Left colon (tissue), 2 donors: ENCODE measurements at places on chromosomes 6 and 20. TPM values are rescaled to one million over a fixed set of nuclear protein-coding genes. Genes with fewer than 3 reads are reported as not detected.

- no peak for DNase-seq
Measured at GRCh38 chr6:30926644-30927043, 5.3 kb downstream of the SFTA2 start.

The FHL5 gene
- total RNA-seq = 3.4 TPM

- no peak for DNase-seq
Measured at GRCh38 chr20:20737158-20737557, 24.7 kb upstream of the RALGAPA2 start.

DNA sequence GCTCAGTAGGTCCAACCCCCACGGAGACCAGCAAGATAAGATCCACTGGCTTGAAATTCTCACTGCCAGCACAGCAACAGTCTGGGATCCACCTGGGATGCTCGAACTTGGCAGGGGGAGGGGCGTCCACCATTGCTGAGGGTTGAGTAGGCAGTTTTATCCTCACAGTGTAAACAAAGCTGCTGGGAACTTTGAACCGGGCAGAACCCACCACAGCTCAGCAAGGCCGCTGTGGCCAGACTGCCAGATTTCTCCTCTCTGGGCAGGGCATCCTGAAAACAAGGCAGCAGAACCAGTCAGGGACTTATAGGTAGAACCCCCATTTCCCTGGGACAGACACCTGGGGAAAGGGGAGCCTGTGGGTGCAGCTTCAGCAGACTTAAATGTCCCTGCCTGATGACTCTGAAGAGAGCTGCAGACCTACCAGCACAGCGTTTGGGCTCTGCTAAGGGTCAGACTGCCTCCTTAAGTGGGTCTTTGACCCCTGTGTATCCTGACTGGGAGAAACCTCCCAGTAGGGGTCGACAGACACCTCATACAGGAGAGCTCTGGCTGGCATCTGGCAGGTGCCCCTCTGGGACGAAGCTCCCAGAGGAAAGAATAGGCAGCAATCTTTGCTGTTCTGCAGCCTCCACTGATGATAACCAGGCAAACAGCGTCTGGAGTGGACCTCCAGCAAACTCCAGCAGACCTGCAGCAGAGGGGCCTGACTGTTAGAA is 782.4 kb upstream of the EYS start:
- DNase-seq = no peak

The PPP1R14C gene
- total RNA-seq = 28.9 TPM

DNA sequence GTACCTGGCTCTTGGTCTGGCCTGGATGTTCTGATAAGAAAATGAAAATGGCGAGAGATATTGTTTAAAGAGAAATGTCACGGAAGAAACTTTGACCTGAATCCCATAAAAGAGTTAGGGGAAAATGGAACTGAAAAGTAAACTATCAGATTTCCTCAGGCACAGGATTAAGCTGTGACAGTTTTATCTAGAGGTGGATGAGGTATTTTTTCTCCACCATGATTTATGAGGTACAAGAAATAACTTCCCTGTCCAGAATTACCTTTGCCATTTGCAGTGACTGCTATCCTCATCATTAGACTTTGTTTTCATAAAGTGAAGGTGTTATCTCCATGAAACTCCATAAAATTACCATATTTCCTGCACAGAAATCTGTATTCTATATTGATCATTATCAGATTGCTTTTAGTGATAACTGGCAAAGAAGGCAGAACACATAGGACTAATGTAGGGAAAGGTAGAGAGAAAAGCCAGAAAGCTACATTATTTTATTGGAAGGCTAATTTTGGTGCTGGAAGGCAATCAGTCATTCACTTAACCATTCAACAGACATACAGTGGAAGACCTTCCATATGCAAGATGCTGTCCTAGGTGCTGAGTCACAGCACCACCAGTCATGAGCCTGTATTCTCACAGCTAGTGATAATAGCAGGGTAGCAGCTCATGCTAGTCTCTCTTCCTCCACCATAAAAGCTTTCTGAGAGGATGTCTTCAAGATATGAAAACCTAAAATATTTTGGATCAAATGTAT is 427.3 kb upstream of the CITED2 start:
- DNase-seq = no peak

- no peak for DNase-seq
Measured at GRCh38 chr6:50187351-50187921, 137.7 kb upstream of the DEFB112 start.

DNA sequence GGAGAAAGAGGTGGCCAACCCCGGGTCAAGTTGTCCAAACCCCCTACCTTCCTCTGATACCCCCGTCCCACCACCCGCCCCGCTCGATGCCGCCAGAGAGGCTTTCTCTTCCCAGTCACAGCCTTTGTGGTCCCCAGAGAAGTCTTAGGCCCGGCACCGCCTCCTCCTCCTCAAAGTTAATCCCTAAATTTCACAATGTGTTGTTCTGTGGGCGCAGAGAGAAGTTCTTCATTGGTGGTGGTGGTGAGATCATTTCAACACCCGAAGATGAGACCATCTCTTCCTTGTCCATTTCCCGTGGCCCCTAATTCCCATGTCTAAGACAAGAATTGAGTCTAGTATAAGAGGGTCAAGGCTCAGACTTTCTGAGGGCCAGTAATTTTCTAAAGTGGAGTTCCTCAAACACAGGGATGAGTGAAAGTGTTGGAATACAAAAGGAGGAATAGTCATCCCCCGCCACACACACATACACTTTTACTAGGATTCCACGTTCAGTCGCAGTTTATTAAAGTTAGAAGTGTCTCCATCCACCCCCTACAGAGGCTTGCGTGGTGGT is 10.4 kb downstream of the TRIM31 start:
- no peak for DNase-seq

DNA sequence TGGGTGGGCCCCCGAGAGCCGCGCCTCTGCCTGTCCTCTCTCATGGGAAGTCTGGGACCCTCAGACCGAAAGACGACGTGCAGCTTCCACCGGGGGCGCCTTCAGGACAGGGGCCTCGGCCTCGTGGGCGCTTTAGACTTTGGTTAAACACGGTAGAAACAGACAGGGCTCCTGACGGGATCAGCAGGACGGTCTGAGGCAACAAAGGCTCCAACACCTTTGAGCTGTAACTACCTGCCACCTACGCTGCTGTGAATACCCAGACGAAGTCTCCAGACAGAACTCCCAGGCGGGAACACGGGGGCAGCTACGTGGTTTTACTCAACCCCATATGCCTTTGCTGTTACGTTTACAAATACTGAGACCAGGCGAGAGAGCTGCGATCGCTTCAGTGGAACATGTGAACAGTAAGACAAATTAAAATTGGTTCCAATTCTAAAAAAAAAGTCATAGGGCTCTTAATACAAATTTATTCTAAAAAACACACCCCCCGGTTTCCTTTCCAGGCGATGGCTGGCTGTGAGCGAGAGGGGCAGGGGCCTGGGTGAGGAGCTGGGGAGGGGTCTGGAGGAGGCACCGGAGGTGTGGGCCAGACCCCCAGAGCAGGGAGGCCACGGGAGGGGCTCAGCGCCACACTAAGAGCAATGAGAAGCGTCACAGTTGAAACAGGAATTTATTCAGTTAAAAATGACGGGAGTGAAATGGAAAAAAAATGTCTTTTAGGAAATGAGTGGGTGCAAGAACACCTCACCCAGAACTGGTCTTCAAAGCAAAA is 453.2 kb downstream of the QKI start:
- no peak for DNase-seq

- no peak for DNase-seq
Measured at GRCh38 chr6:130065609-130066156, 47.3 kb downstream of the L3MBTL3 start.

GRCh38 chr20:48822879-48823385 is 4.9 kb downstream of the PREX1 start:
- no peak for DNase-seq

The STXBP5 gene
- 58.0 TPM for total RNA-seq

DNA sequence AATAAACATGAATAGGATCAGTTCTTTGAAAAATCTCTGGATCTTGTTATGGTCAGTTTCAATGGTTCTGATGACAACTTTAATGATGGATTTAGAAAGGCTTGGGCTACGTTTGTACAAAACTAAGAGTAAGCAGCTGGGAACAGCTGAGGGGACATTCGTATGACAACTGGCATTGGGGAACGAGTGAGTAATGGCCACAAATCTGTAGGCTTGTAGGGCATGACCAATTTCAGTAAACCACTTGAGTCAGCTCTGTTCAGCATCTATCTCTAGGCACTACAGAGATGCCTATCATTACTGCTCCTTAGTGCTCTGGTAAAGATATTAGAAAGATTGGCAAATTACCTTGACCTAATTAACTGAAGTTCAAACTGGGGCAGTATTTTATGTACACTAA is 1375.6 kb downstream of the EPHA7 start:
- no peak for DNase-seq

The LAMA5 gene
- 18.2 TPM for total RNA-seq

DNA sequence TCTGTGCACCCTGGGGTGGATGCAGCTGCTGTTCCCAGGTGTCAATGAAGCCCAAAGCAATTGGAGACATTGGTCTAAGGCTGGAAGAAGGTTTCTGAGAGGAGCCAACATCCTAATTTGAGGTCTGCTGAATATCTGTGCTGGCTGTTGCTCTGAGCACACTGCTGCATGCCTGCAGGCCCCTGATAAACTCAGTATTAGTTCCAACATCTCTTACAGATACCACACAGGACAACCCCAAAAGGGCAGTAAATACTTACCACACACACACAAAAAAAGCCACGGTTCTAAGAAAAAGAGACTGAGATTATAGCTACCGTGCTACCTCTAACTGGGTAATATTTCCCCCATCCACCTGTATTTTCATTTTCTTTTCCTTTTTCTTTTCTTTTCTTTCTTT is 164.3 kb upstream of the SOX4 start:
- no peak for DNase-seq

GRCh38 chr6:115666997-115667396 is 393.7 kb downstream of the FRK start:
- DNase-seq = no peak

GRCh38 chr6:135323979-135324378 is 142.9 kb downstream of the MYB start:
- no peak for DNase-seq

- no peak for DNase-seq
Measured at GRCh38 chr6:3151691-3152090, 5.7 kb downstream of the TUBB2A start.

The C6orf15 gene
- not detected for total RNA-seq

DNA sequence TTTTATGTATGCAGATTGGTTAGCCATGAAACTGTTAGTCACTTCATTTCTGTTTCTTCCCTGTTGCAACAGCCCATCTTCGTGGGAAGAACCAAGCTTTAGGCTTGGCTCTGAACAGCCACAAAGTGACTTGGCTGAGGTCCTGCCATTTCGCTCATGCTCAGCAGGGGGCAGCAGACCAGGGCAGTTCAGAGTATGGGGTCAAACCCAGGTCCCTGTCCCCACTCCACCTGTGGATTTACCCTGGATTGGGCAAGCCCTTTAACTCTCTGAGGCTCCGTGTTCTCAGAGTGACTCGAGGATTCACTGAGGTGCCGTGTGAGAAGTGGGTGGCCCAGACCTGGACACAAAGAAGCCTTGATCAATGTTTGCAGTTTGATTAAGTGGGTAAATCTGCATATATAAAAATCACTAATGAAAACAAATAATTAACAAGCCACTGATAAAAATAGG is 19.8 kb upstream of the MAP1LC3A start:
- DNase-seq = peak; percentile 60

GRCh38 chr20:5145365-5146098 is 18.7 kb downstream of the CDS2 start:
- DNase-seq = no peak

DNA sequence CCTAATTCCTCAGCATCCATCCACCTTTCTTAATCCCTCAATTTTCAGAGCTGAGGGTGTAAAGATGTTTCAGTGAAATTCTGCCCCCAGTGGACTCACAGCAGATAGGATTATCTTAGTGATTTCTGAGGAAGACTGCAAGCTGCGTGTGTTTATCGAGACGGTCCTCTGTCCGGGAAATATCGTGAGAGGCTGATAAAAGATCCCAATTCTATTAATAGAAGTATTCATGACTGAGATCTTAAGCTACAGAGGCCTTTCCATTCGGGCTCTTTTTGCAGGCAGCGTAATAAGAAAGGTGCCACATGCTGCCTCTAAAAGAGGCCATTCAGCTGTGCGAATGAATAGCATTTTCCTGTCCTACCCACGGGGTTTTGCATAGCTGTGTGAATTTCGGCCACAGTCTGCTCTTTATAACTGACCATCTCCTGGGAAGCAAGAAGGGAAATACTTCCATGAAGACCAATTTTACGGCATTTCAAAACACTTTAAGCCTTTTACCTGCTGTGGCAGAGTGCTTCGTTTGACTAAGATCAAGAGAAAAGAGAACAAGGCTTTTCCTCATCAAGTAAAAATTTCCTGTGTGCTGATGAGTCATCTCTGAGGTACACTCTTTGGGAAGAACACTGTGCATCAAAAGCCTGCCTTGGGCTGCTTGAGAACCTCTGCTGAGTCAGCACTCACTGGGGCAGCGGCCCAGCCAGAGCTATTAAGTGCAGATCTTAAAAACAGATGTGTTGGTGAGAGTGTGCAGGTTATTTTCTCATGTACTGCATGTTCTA is 208.8 kb downstream of the ARHGAP18 start:
- no peak for DNase-seq

The EHMT2 gene
- total RNA-seq = 30.5 TPM

- DNase-seq = no peak
Measured at GRCh38 chr6:169559592-169559991, 142.2 kb downstream of the WDR27 start.

The WFDC5 gene
- not detected for total RNA-seq

- no peak for DNase-seq
Measured at GRCh38 chr6:144087789-144088426, 7.5 kb downstream of the SF3B5 start.

GRCh38 chr6:46556053-46556452 is 64.8 kb upstream of the RCAN2 start:
- DNase-seq = no peak

DNA sequence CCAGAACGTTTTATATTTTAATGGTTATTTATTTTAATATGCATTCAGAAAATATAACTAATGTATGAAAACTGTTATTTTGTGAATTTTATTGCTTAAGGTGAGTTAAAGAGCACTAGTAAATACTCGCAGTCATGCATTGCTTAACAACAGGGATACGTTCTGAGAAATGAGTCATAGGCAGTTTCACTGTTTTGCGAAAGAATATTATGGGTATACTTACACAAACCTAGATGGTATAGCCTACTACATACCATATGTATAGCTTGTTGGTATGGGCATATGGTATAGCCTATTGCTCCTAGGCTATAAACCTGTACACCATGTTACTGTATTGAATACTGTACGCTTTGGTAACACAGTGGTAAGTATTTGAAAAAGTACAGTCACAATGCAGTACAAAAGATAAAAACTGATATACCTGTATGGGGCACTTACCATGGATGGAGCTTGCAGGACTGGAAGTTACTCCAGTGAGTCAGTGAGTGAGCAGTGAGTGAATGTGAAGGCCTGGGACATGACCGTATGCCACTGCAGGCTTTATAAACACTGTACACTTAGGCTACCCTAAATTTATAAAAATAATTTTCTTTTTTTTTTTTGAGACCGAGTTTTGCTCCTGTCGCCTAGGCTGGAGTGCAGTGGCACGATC is 38.5 kb downstream of the ARFGEF2 start:
- no peak for DNase-seq

GRCh38 chr6:89122625-89123024 is 4.8 kb upstream of the SRSF12 start:
- DNase-seq = no peak

GRCh38 chr6:3267162-3267561 is 8.4 kb downstream of the PSMG4 start:
- no peak for DNase-seq

The KPNA5 gene
- total RNA-seq = 6.0 TPM
